Upper lobe of right lung (tissue), 1 donor: ENCODE measurements at places on chromosomes 7 and 10. TPM values are rescaled to one million over a fixed set of nuclear protein-coding genes. Genes with fewer than 3 reads are reported as not detected.

The SHTN1 gene
- total RNA-seq: 40.4 TPM

The PFKP gene
- total RNA-seq: 29.3 TPM

The PNLIP gene
- total RNA-seq: not detected

The HTR5A gene
- total RNA-seq: not detected

DNA sequence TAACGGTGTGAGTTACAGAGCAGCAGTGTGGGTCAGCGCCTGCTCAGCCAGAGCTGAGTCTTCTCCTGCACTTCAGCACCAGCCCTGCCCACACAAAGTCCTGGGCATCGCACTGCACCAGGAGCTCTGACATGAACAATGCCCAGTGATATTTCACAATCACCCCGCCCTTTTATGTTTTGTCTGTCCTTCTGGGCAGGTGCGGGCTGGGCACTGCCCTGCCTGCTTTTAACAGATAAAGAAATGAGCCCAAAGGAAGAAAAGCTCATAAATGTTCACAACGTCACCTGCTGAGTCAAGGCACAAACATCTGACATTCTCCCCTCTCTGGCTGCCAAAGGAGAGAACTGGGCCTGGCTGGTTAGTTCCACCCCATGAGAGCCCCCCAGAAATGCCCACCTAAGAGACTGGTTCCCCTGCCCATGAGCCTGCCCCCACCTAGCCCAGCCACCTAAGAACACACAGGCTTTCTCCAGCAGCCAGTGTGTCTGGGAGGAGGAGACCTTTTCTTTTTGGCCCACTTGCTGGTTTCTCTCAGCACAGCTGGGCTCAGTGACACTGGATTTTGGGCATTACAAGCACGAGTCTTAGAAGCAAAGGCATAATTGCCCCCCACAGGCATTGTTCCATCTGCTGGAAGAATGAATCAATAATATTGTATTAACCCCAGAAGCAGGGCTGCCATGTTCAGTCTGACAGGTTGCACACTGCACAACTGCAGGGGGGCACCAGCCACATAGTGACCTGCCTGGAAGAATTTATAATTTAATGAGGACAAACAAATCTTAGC is 22.3 kb downstream of the CALML3 start:
- peak overlapping the region; percentile 83 for H3K27ac ChIP-seq
- H3K36me3 ChIP-seq: no peaks in the 10 kb centered on the region
- DNase-seq: peak; percentile 73
- H3K4me1 ChIP-seq: peaks cover 39% of the 10 kb centered on the region

GRCh38 chr7:86942081-86942480 is 117.4 kb downstream of the ELAPOR2 start:
- DNase-seq: no peak
- H3K27me3 ChIP-seq: no peaks in the 10 kb centered on the region
- H3K4me3 ChIP-seq: no peak overlapping the region
- no peak overlapping the region for H3K27ac ChIP-seq
- H3K36me3 ChIP-seq: peaks cover 4% of the 10 kb centered on the region

- no peaks in the 10 kb centered on the region for H3K36me3 ChIP-seq
- H3K27me3 ChIP-seq: no peaks in the 10 kb centered on the region
- no peaks in the 10 kb centered on the region for H3K4me1 ChIP-seq
- no peak for DNase-seq
- no peak overlapping the region for H3K4me3 ChIP-seq
Observed at GRCh38 chr7:55464422-55464821, 99.3 kb downstream of the LANCL2 start.

DNA sequence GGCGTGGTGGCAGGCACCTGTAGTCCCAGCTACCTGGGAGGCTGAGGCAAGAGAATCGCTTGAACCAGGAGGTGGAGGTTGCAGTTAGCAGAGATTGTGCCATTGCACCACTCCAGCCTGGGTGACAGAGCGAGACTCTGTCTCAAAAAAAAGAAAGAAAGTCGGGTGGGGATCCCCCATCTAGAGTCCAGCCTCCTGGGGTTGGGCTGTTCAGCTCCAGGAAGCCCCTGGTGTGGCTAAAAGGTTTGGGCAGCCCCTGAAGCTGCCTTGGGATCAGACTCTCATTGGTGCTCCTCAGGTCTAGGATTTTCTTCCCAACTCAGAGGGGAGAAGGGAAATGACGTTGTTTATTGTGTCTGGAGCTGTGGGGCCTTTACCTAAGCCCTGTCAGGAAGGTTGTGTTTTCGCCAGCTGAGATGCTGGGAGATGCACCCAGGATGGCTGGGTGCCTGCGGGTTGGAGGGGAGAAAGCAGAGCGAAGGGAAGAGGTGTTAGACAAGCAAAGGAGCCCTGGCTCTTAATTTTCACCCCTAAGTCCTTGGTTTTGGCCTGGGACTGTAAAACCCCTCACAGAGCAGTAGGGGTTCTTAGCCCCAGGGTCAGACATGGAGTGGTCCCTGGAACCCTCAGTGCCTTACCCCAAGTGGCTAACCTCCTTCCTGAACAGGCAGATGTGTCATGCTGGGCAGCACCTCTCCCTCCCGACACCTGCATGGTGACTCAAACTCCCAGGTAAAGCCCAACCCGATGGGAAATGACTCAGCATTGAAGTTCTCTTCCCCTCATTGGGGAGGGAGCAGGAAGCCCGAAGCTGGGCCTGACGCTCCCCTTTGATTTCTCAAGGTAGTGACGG is 21.1 kb downstream of the PLAU start:
- H3K27ac ChIP-seq: no peak overlapping the region
- H3K4me1 ChIP-seq: no peaks in the 10 kb centered on the region
- H3K4me3 ChIP-seq: no peak overlapping the region
- no peaks in the 10 kb centered on the region for H3K36me3 ChIP-seq
- peak; percentile 70 for DNase-seq
- no peaks in the 10 kb centered on the region for H3K27me3 ChIP-seq

- no peak for DNase-seq
- H3K4me3 ChIP-seq: no peak overlapping the region
- no peaks in the 10 kb centered on the region for H3K36me3 ChIP-seq
- no peaks in the 10 kb centered on the region for H3K27me3 ChIP-seq
Observed at GRCh38 chr7:106339513-106340246, 54.9 kb upstream of the NAMPT start.

- H3K27me3 ChIP-seq: no peaks in the 10 kb centered on the region
- no peaks in the 10 kb centered on the region for H3K36me3 ChIP-seq
- no peak for DNase-seq
- no peaks in the 10 kb centered on the region for H3K4me1 ChIP-seq
- H3K4me3 ChIP-seq: no peak overlapping the region
Observed at GRCh38 chr10:24983946-24984345, 31.5 kb upstream of the PRTFDC1 start.

DNA sequence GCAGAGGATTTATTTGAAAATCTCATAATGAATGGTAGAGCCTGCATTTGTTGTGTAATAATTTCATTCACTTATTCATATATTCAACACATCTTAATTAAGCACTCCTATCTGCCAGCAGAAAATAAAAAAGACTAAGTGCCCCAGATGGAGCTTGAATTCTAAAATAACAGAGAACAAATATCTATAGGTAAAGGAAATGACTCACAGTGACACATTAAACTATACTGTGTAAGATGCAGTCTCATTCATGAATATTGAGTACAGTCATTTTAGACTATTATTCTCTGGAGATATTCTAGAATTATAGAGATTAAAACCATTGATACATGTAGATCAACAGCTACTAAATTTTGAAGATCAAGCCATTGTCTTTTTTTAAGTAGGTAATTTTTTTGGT is 72.1 kb downstream of the PTPRZ1 start:
- no peak overlapping the region for H3K27ac ChIP-seq
- H3K27me3 ChIP-seq: no peaks in the 10 kb centered on the region
- DNase-seq: no peak
- no peaks in the 10 kb centered on the region for H3K4me1 ChIP-seq

- no peak overlapping the region for H3K4me3 ChIP-seq
- no peak overlapping the region for H3K27ac ChIP-seq
- no peaks in the 10 kb centered on the region for H3K4me1 ChIP-seq
- no peaks in the 10 kb centered on the region for H3K36me3 ChIP-seq
Observed at GRCh38 chr7:137583172-137583571, 239.6 kb upstream of the PTN start.

DNA sequence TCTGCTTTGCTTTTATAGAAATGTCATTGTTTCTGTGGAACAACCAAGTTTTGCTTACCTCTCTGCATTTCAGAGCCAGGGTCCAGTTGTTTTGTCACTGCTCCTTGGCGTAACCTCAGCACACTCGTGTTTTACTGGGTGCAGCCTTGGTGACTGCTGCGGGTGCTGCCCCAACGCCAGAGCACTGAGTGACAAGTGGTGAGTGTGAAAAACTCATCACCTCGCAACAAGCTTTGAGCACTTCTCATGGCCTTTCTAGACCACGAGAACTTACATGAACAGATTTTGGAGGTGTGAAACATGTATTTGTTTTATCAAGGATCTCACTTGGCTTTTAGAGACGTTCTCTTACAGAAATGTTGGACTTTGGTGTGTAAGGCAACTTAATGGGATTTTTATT is 31.0 kb downstream of the GLRX3 start:
- H3K27me3 ChIP-seq: no peaks in the 10 kb centered on the region
- H3K4me3 ChIP-seq: no peak overlapping the region

- H3K4me3 ChIP-seq: no peak overlapping the region
- H3K36me3 ChIP-seq: no peaks in the 10 kb centered on the region
- H3K27ac ChIP-seq: no peak overlapping the region
- H3K4me1 ChIP-seq: no peaks in the 10 kb centered on the region
- no peak for DNase-seq
Observed at GRCh38 chr10:34407324-34407805, 407.7 kb downstream of the PARD3 start.

GRCh38 chr10:2913474-2913873 is 153.9 kb upstream of the PFKP start:
- no peak for DNase-seq
- H3K27ac ChIP-seq: no peak overlapping the region
- H3K4me3 ChIP-seq: no peak overlapping the region
- no peaks in the 10 kb centered on the region for H3K27me3 ChIP-seq

GRCh38 chr10:28858646-28859045 is 181.3 kb downstream of the BAMBI start:
- H3K27me3 ChIP-seq: no peaks in the 10 kb centered on the region
- H3K4me1 ChIP-seq: no peaks in the 10 kb centered on the region
- no peak overlapping the region for H3K27ac ChIP-seq
- no peak overlapping the region for H3K4me3 ChIP-seq

DNA sequence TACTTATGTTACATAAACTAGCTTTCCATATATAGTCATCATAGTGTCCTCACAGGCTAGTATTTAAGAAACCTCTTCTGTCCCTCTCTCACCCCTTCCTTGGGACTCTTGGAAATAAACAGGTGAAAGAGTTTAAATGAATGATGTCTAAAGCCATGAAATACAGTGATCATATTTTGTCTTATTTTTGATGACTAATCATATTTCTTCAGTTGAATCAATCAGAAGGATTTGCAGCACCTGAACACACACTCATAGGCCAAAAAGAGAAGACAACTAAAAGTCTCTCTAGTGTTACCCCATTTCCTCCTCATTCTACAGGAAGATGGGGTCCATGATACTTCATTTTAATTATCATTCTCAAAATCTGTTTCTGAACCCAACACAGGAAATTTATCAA is 8.6 kb upstream of the ATAD1 start:
- no peaks in the 10 kb centered on the region for H3K36me3 ChIP-seq
- no peak overlapping the region for H3K27ac ChIP-seq
- H3K4me3 ChIP-seq: no peak overlapping the region
- no peaks in the 10 kb centered on the region for H3K4me1 ChIP-seq
- no peak for DNase-seq

GRCh38 chr7:107966711-107967110 is 36.2 kb downstream of the LAMB1 start:
- no peak for DNase-seq
- H3K36me3 ChIP-seq: peaks cover 30% of the 10 kb centered on the region
- H3K27me3 ChIP-seq: no peaks in the 10 kb centered on the region
- peaks cover 17% of the 10 kb centered on the region for H3K4me1 ChIP-seq
- no peak overlapping the region for H3K27ac ChIP-seq

- H3K4me1 ChIP-seq: peaks cover 32% of the 10 kb centered on the region
- no peak for DNase-seq
- H3K36me3 ChIP-seq: peaks cover 4% of the 10 kb centered on the region
- H3K27ac ChIP-seq: peak overlapping the region; percentile 94
- H3K4me3 ChIP-seq: peak overlapping the region; percentile 96
Observed at GRCh38 chr10:91797048-91797690, 1.1 kb upstream of the TNKS2 start.

DNA sequence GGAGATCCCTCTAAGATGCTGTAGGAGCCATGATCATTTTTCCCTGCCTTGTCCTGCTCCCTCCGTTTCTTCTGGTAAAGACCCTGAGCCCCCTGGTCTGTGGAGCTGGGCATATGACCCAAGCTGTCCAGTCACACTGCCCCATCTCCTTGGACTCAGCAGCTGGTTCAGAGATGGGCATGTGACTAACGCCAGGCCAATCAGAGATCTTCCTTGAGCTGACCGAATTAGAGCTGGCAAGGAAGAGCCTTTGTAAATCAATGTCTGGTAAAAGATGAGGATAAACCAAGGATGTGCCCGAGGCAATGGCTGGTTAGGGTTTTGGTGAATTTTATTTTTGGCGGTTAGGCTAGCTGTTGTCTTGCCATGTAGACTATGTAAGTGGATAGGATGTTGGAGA is 173.3 kb downstream of the LCOR start:
- no peaks in the 10 kb centered on the region for H3K36me3 ChIP-seq
- no peak overlapping the region for H3K4me3 ChIP-seq
- no peak overlapping the region for H3K27ac ChIP-seq
- no peaks in the 10 kb centered on the region for H3K4me1 ChIP-seq
- no peak for DNase-seq
- H3K27me3 ChIP-seq: no peaks in the 10 kb centered on the region

GRCh38 chr10:59908808-59909143 is 2.4 kb upstream of the CCDC6 start:
- H3K4me3 ChIP-seq: peak overlapping the region; percentile 75
- no peaks in the 10 kb centered on the region for H3K36me3 ChIP-seq
- H3K27me3 ChIP-seq: no peaks in the 10 kb centered on the region

DNA sequence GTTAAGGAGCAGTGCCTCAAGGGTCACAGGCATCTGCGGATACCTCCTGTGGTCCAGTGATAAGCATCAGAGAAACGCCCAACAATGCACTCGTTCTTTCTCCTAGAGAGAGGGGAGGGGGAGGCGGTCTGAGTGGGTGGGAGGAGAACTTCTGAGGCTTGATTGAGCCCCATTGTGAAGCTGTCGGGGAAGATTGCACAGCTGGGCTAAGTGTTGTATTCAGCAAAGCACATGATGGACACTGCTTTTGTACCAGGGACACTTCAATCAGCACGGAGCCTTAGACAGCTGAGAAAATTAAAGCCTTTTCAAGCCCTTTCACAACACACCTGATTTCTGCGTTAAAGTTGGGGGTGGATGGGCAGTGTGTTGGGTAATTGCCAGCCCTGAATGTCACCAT is 230.3 kb upstream of the GHITM start:
- H3K4me3 ChIP-seq: no peak overlapping the region
- H3K4me1 ChIP-seq: no peaks in the 10 kb centered on the region
- H3K27ac ChIP-seq: no peak overlapping the region
- H3K27me3 ChIP-seq: no peaks in the 10 kb centered on the region
- H3K36me3 ChIP-seq: no peaks in the 10 kb centered on the region

DNA sequence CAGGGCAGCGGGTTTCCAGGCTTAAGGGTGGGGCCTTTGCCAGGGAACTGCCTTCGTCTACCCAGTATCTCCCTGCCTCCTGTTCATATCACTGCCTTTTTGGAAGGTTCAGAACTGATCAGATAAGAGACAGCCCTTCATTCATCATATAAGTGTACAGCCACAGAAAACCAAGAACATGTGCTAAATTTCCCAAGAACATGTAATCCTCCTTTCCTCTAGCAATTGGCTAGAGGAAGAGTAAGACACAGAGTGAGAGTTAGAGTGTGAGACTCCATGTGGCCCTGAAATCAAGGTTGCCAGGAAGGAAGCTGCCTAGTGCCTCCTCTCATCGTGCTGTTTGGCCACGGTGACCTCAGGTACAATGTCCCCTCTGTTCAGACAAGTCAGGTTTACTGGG is 770.9 kb downstream of the TNS3 start:
- no peaks in the 10 kb centered on the region for H3K27me3 ChIP-seq
- DNase-seq: no peak
- H3K27ac ChIP-seq: no peak overlapping the region
- H3K4me3 ChIP-seq: no peak overlapping the region
